ENCODE measurements at places on chromosomes 13 and 19. TPM values are rescaled to one million over a fixed set of nuclear protein-coding genes. Genes with fewer than 3 reads are reported as not detected.
A peak's percentile ranks its signal among the peaks of the same experiment; 100 is the strongest.

GRCh38 chr19:50341091-50341564 lies 12.0 kb upstream of the KCNC3 start:
- H3K36me3 ChIP-seq: no peaks in the 10 kb centered on the region
- H3K27ac ChIP-seq: no peak overlapping the region
- no peaks in the 10 kb centered on the region for H3K4me1 ChIP-seq
- H3K27me3 ChIP-seq: no peaks in the 10 kb centered on the region
- DNase-seq: no peak

GRCh38 chr13:51275101-51275500 lies 52.9 kb downstream of the FAM124A start:
- no peaks in the 10 kb centered on the region for H3K27me3 ChIP-seq
- H3K36me3 ChIP-seq: no peaks in the 10 kb centered on the region
- H3K4me3 ChIP-seq: no peak overlapping the region
- no peak overlapping the region for H3K27ac ChIP-seq

DNA sequence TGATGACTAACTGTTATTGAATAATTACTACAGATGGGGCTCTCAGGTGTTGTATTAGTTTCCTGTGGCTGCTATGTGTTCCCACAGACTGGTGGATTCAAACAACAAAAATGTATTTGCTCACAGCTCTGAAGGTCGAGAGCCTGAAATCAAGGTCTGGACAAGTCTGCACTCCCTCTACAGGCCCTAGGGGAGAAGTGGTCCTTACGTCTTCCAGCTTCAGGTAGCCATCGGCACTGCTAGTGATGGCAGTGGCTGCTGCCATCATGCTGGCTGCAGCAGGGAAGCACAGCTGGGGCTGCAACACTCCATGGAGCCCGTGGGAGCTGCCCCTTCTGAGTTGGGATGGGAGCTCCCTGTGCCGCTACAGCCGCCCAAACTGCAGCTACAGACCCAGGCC lies 1.9 kb downstream of the TEX26 start:
- DNase-seq: no peak
- H3K27me3 ChIP-seq: no peaks in the 10 kb centered on the region

- no peaks in the 10 kb centered on the region for H3K27me3 ChIP-seq
- no peak overlapping the region for H3K27ac ChIP-seq
- no peaks in the 10 kb centered on the region for H3K36me3 ChIP-seq
- no peak for DNase-seq
- H3K4me3 ChIP-seq: no peak overlapping the region
Observed at GRCh38 chr13:20116213-20116612, 44.6 kb downstream of the GJA3 start.

DNA sequence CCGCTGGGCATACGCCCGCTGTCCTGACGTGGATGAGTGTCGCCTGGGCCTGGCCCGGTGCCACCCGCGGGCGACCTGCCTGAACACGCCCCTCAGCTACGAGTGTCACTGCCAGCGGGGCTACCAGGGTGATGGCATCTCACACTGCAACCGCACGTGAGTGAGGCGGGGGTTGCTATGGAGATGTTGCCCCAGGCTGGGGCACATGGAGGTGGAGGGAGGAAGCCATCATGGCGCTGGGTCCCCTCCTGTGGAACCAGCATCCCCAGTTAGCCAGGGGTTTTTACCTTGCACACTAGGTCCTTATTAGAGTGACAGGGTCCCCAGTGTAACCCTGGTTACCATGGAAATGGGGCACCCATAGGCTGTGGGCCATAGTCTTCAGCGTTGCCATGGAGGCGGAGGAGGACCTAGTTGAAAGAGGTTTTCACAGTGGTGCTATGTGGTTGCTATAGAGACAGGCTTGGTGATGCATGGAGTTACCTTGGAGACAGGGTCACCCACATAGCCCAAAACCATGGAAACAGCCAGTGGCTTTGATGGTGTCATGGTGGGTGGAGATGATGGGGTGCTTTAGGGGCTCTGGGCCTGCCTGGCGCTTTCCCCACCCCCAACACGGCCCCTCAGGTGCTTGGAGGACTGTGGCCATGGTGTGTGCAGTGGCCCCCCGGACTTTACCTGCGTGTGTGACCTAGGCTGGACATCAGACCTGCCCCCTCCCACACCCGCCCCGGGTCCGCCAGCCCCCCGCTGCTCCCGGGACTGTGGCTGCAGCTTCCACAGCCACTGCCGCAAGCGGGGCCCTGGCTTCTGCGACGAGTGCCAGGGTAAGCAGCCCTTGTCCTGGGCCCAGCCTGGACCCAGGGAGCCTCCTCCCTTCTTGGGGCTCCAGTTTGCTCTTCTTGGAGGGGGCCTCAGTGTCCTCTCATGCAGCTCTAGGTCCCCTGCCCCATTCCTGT lies 27.1 kb downstream of the MEGF8 start:
- H3K36me3 ChIP-seq: peaks cover 52% of the 10 kb centered on the region
- peak; percentile 83 for DNase-seq
- H3K27ac ChIP-seq: no peak overlapping the region
- no peaks in the 10 kb centered on the region for H3K27me3 ChIP-seq
- no peaks in the 10 kb centered on the region for H3K4me1 ChIP-seq

DNA sequence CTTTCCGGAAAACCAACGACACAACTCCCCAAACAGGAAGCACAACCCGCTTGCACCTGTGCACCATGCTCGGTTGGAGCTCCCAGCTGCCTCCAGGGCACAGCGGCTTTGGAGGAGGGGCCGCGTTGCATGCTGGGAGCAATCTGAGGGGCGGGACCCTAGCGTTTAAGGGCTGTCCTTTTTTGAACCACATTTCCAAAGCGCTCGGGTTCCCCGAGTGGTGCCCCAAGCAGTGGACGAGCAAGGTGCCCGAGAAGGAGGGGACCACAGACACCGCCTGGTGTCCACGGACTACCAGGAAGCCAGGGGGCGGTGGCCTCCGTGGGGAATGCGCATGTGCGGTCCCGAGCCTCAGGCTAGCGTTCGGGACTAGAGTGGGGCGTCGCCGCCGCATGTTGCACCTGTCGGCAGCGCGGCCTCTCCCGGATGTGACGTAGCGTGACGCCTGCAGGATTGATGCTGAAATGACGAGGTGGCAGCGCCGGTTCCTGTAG lies 11.9 kb upstream of the ZNF57 start:
- DNase-seq: peak; percentile 22
- peaks cover 6% of the 10 kb centered on the region for H3K4me1 ChIP-seq
- H3K4me3 ChIP-seq: peak overlapping the region; percentile 56
- H3K36me3 ChIP-seq: no peaks in the 10 kb centered on the region
- H3K27me3 ChIP-seq: no peaks in the 10 kb centered on the region
- H3K27ac ChIP-seq: no peak overlapping the region

ZNF556 gene
- total RNA-seq: not detected
